GM23248 (cell line): ENCODE measurements at places on chromosomes 11 and 22. TPM values are rescaled to one million over a fixed set of nuclear protein-coding genes. Genes with fewer than 3 reads are reported as not detected.
A peak's percentile ranks its signal among the peaks of the same experiment; 100 is the strongest.

DNA sequence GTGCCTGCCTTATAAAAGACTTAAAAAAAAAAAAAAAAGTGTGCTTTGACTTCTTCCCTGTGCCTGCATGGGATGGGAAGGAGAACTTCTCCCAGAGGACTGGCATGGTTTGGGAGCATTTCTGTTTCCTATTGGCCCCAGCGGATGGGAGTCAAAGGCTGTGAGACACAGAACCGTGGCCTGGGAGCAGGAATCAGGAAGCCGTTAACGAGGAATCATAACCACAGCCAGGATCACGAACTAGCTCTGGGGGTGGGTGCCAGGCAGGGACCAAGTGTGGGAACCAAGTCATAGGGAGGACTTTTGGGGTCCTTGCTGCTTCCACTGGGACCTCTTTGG, 526 bp downstream of the C1QTNF6 start:
- DNase-seq: peak; percentile 80

Gene SLCO2B1
- total RNA-seq: not detected in 2 replicates

- peak; percentile 86 for DNase-seq
These were observed 4.1 kb downstream of the ST3GAL4 start for GRCh38 chr11:126359431-126360048.

DNA sequence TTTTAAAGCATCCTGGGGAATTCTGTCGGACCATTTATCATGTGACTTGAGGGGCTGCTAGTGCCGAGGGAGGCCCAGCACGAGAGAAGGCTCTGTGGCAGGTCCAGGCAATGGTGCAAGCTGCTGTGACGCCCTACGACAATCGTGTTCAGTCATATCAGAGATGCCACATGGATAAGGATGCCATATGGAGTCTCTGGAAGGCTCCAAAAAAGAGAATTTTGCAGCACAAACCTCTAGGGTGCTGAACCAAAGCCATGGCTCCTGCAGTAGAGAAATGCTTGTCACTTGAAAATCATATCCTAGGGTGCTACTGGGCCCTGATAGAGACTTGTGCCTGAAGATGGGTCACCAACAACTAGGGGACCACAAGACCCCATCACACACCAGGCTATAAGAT, 6.7 kb upstream of the CD6 start:
- no peak for DNase-seq

- DNase-seq: no peak
These were observed 4.6 kb downstream of the IFITM10 start for GRCh38 chr11:1745701-1746320.

DNA sequence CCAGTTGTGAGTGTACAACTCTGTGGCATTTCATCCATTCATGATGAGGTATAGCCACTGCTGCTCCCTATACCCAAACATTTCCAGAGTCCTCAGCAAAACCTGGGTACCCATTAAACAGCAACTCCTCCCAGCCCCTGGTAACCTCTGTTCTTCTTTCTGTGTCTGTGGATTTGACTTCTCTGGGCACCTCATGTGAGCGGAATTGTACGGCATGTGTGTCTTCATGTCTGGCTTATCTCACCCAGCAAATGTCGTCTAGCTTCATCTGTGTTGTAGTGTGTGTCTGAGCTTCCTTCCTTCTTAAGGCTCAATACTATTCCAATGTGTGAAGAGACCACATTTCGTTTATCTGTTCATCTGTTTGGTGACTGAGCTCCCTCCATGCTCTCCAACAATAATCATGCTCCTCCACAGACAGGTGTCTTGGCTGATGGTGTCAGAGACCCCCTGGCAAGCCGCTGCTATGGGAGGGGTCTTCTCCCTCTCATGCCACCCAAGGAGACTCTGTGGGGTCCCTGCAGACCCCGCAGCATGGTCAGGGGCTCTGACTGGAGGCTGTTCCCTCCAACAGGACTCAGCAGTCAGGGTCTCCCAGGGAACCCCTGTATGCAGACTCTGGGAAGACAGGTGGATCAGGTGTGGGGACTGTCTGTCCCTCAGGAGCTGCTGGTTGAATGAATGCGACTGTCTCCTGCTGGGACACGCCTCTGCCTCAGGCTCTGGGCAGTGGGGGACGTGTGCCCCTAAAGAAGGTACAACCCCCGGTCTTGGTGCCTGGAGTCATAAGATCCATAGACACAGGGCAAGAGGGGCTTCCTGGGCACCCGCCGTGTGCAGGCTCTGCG, 52.7 kb downstream of the SMIM38 start:
- DNase-seq: no peak

Gene OR51L1
- total RNA-seq: not detected in 2 replicates

Gene MEI1
- total RNA-seq: 2.2 and 3.7 TPM in 2 replicates

DNA sequence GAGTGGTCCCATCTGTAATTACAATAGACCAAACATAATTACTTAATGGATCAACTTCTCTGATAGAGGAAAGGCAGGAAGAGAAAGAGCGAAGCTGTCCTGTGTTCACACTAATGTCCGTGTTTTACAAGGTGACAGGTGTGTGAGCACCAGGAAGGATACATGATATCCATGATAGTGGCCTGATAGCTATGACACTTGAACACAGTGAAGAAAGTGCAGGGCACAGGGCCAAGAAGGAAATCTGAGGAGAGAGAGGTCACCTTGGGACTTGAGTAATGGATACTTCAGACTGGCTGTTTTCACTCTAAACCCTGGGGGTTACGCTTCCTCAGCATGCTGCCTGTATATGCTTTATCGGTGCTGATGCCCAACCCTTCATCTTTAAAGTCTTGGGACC, 29.4 kb downstream of the TUB start:
- DNase-seq: no peak

DNA sequence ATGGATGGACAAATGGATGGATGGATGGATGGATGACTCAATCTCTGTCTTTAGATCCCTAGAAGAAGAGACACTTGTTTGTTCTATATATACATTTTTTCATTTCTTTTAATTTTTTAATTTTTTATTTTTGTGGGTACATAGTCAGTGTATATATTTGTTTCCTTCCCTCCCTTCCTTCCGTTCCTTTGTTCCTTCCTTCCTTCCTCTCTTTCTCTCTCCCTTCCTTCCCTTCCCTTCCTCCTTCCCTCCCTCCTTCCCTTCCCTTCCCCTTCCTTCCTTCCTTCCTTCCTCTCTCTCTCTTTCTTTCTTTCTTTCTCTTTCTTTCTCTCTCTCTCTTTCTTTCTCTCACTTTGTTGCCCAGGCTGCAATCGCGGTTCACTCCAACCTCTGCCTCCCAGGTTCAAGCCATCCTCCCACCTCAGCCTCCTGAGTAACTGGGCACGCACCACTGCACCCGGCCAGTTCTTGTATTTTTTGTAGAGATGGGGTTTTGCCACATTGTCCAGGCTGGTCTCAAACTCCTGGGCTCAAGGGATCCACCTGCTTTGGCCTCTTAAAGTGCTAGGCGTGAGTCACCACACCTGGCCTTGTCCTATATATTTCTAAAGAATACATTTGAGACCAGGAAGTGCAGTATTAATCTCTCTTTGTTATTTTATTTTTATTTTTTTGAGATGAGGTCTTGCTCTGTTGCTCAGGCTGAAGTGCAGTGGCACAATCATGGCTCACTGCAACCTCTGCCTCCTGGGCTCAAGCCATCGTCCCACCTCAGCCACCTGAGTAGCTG, 42.5 kb upstream of the AQP11 start:
- no peak for DNase-seq

DNA sequence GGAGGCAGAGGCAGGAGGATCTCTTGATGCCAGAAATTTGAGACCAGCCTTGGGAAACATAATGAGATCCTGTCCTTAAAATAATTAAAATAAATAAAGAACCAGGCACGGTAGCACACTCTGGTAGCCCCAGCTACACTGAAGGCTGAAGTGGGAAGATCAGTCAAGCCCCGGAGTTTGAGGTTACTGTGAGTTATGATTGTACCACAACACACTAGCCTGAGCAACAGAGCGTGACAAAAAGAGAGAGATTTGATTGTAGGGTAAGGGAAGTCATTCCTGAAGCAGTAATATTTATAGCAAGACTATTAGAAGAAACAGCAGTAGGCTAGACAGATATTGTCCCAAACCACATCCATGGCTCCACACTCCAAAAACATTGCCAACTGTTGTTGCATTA, 1408.4 kb upstream of the TENM4 start:
- no peak for DNase-seq

DNA sequence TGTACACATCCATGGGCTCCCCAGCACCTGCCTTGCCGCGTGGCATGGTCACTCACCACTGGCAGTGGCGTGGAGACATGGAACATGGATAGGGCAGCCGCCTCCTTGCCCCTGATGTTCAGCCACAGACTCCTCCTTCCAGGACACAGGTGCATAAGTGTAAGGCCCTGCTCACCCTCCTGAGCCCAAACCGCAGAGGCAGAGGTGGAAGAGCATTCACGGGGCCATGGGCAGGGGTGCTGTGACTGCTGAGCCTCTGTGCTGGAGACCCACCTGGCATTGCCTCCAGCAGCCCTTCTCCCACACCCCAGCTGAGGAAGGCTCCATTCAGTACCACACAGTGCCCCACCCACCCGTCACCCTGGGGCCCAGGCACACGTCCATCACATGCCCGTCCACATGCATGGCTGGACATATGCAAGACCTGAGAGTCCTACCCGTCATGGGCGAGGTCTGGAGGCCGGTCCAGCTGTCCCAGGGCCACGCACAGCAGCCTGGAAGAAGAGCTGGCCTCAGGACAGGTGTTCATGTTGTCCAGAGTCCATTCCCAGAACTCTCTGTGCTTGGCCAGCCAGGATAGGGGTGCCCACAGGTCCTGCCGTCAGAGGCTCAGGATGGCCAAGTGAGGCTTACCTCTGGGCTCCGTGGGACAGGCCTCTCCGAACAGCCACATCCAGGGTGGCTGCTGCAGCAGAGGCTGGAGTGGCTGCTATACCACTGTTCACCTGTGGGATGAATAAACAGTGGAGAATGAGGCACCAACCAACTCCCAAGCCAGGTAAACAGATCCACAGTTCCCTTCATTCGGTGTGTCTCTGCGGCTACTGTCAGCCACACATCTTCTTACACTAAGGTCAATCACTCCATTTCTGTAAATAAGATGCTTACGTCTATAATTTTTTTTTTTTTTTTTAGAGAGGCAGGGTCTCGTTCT, 1.7 kb upstream of the TUBGCP6 start:
- DNase-seq: no peak

DNA sequence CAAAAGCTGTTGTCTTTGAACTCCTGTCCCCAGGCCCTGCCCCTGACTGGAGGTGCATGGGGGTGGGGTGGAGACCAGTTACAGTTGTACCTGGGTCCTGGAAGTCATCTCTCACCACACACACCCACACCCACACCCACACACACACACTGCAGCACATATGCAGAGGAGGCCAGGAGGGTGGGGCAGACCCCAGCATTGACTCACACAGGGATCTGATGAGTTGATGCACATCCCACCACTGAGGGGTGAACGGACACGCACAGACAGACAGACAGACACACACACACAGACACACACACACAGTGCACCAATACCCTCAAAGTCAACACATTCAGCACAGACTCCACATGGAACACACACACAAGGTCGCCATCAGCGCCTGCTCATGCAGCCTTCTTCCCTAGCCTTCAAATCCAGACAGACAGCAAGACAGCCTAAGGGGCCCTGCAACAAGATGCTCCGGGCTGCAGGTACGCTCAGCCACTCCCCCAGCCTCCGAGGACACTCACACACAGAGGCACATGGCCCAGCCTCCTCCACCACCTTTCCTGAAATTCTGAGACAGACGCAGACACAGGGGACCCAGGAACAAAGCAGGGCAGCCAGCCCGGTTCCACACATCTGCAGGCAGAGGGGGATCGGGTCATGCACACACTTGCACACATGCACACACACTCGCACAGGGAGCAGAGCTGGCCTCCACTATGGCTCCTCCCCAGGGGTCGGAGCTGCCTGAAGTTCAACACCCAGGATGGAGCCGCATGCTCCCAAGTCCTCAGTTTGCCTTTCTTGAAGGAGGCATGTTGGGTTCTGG, 26.5 kb downstream of the SYT7 start:
- no peak for DNase-seq

DNA sequence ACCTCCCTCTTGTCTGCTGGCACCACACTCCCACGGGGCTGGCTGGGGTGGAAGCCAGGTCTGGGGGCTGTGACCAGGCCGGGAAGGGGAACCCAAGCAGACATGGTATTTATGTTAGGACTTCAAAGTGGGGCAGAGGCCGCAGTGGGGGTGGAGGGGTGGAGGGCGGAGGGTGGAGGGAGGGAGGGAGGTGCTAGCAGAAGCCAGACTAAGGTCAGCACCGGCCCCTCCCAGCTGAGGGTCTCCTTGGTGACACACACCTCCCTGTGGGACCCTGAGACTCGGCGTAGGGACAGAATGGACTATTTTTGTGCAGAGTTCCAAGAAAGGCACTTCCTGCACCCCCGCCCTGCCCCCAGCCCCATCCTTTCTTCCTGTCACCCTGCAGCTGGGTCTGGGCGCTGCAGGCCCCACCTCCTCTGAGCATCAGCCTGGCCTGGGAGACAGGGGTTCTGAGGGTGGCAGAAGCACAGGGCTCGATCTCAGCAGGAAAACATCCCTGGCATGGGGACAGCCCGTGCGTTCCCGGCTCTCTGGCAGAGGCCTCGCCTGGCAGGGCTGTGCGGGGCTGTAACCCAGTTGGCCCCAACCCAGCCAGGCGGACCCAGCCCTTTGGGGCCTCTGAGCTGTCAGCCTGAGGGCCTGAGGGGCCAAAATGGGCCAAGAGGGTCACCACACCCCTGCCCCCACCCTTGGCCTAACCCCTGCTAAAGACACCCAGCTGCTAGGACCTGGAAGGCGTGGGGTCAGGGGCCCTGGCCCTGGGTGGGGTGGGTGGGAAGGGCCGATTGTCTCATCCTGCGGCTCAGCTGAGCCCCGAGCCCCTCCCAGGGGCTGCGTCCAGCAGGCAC, 9.6 kb upstream of the CD248 start:
- peak; percentile 81 for DNase-seq

GRCh38 chr22:30457981-30458380, 13.8 kb downstream of the SEC14L3 start:
- peak; percentile 80 for DNase-seq

- DNase-seq: no peak
These were observed 146.4 kb downstream of the CHST1 start for GRCh38 chr11:45518833-45519535.

Gene INPP5J
- 0.13 TPM in 1 of 2 replicates, not detected in the other for total RNA-seq

DNA sequence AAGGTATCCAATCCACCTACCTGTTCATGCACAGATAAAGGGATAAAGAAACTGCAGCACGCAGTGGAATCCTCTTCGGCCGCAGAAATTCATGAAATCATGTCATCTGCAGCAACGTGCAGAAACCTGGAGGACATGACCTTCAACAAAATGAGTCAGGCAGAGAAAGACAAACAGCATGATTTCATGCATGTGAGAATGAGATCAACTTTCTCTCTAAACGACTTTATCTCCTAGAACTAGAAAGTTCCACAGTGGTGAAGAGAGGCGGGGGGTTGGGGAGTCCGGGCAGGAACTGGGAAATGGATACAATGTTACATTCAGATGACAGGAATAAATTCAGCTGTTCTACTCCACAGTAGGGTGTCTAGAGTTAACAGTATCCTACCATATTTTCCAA, 9.9 kb downstream of the RGL4 start:
- DNase-seq: no peak

GRCh38 chr11:37259734-37260133, 661.7 kb upstream of the RAG2 start:
- DNase-seq: no peak

Gene TMEM86A
- under 0.01 and 0.32 TPM in 2 replicates for total RNA-seq
